Left colon (tissue), 2 donors: ENCODE measurements at places on chromosomes 12 and 14. TPM values are rescaled to one million over a fixed set of nuclear protein-coding genes. Genes with fewer than 3 reads are reported as not detected.

GRCh38 chr12:125981610-125982253, 916.5 kb downstream of the AACS start:
- DNase-seq, result no peak

DNA sequence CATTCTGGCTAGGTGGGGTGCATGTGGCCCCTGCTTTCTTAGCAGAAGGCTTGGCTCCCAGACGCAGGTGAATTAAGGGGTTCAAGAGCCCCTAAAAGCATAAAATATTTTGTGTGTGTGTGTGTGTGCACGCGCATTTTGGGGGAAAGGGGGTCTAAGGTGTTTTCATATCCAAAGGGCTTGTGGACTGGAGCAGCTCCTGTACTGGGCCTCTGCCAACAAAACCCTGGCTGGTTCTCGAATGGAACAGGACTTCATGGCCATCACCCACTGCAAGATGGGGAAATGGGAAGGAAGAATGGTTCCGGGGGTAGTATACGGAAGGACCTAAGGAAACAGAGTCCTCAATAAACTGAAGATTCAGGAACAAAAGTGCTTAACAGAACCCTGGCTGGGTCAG, 3.9 kb upstream of the ATN1 start:
- DNase-seq, result no peak

DNA sequence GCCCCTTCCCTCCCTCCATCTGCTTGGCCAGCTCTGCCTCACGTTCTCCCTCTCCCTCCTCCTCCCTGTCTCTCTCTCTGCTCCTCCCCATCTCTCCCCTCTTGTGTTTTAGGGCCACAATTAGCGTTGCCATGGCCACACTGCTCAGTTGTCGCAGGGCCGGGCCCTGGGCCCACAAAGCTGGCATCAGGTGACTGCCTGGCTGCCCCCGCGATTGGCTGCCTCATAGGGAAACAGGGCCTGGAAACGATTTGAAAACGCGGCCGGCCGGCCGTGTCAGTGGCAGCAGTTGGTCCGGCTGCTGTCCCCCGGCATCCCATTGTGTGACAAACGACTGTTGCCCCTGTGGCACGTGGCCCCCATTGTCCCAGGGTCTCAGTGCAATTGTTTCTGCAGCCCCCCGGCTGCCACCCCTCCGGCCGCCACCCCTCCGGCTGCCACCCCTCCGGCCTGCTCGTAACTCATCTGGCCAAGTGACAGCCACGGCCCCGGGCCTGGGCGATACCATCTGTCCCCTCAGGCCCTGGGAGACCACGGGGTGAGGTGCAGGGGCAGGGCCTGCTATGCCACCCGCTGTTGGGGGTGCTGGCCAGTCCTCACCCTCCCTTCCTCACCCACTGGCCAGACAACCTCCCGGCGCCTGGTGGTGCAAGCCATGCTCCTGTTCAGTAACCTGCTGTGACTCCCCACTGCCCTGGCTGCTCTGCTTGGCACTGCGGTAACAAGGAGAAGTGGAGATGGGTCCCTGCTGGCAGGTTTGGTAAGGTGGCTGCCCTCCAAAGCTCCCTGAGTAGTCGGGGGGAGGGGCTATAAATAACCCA, 17.4 kb downstream of the FOXN4 start:
- DNase-seq, result peak; percentile 73

DNA sequence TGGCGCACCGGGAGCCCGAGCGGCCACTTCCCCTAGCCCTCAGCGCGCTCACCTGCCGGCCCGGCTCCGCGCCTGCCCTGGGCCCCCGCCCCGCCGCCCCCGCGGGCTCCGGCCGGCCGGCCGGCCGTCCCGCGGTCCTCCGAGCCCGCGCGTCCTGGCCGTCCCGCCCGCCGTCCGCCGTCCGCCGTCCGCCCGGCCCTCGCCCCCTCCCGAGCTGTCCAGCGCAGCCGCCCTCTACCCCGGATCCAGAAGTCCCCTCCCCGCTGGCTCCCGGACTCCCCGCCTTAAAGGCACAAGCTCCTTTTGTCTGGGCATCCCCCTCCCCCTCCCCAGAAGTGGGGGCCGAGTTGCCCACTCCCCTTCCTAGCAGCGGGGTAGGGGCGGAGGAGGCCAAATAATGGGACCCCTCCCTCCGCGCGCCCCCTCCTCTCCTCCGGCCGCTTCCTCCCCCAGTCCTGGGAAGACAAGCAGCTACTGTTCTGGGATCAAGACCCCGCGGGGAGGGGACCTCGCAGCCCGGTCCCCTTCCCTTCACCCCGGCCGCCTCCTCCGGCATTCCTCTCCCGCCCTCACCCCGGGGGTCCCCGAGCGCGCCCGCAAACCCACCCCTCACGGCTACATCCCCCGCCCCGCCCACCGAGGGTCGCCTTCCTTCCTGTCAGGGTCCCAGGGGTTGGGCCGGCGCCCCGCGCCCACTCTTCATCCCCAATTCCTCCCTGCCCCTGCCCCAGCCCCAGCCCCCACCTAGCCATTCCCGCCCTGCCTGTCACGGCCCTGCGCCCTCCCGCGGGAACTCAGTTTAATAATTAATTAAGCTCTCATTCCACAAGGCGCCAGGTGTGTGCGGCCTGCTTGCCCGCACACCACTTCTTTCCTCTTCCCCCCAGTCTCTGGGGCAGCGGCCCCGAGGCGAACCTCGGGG, at the start of gene ADCY6:
Gene ADCY6, minus strand, starts transcription at position 236 of the 922 bp plus-strand sequence. CDS start 5,655 bp downstream, outside the sequence.
- DNase-seq, result peak; percentile 87

DNA sequence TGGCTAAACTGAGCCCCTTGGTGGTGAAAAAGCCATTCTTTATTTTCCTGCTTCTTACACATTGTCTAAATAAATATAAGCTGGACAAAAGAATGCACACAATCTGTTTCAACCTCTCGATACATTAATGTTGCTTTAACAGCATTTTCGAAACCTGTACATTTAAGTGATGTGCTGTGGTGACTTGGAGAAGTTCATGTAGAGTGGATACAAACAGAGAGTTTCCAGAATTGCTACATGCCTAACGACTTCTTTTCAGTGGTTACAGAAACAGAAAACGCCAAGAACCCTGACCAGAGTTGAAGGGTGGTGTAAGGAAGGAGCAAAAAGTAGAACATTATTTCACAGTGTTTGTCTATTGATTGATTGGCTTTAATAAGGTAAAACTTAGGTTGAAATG, 500.9 kb downstream of the SLC16A7 start:
- no peak for DNase-seq

DNA sequence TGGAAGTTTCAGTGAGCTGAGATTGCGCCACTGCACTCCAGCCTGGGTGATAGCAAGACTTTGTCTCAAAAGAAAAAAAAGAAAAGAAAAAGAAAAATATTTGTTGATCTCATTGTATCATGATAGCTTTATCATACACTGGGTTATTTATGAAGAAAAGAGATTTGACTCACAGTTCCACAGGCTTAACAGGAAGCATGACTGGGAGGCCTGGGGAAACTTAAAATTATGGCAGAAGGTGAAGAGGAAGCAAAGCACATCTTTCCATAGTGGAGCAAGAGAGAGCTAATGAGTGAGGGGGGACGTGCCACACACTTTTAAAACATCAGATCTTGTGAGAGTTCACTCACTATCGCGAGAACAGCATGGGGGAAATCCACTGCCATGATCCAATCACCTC, 72.7 kb upstream of the FUT8 start:
- no peak for DNase-seq

DNA sequence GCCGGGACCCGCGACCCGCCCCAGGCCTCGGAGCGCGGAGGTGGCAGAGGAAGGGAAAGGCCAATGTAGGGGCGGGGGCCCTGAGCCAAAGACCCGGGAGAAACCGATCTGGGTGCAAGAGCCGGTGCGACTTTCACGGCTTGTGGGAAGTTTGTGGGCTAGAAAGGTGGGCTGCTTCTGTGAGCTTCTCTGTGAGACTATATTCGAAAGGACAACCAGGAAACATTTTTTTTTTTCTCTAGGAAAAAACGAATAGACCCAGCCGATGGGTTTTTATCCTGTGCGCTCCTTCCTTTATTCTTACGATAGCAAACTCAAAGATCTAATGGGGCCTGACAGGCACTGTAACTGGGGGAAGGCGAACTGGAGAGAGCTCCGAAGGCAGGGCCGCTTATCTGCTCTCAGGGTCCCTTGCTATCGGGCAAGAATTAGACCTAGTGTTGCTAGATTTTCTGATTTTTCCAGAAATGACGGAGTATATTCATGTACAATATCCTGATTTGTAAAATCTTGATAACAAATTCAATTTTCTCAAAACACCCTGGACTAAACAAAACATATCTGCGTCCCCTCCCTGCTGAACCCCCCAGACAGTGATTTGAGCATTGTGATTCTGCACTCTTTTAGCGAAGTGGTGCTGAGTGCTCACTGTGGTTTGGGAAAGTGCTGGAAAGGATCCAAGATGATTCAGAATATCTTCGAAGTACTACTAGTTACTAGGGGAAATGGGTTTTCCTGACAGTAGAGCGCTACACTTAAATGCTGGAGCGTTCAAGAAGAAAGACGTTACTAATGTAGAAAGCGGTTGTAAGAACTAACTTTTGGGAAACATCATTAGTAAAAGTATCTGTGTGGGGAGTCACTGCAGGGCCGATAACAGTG, 563 bp upstream of the STXBP6 start:
- DNase-seq, result no peak

- DNase-seq, result no peak
These were observed 50.3 kb downstream of the ISCA2 start for GRCh38 chr14:74543771-74544438.

DNA sequence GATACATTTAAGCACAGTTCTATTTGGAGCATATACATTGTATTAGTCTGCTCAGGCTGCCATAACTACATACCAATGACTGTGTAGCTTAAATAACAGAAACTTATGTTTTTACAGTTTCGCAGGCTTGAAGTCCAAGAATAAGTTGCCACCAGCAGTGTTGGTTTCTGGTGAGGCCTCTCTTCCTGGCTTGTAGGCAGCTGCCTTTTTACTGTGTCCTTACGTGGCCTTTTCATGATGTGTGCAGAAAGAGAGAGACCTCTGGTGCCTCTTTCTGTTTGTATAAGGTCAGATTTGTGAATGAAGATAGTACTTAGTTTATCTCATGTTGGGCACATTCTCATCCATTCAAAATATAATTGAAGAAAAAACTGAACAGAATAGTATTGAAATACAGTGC, 636.6 kb downstream of the FLRT2 start:
- no peak for DNase-seq

DNA sequence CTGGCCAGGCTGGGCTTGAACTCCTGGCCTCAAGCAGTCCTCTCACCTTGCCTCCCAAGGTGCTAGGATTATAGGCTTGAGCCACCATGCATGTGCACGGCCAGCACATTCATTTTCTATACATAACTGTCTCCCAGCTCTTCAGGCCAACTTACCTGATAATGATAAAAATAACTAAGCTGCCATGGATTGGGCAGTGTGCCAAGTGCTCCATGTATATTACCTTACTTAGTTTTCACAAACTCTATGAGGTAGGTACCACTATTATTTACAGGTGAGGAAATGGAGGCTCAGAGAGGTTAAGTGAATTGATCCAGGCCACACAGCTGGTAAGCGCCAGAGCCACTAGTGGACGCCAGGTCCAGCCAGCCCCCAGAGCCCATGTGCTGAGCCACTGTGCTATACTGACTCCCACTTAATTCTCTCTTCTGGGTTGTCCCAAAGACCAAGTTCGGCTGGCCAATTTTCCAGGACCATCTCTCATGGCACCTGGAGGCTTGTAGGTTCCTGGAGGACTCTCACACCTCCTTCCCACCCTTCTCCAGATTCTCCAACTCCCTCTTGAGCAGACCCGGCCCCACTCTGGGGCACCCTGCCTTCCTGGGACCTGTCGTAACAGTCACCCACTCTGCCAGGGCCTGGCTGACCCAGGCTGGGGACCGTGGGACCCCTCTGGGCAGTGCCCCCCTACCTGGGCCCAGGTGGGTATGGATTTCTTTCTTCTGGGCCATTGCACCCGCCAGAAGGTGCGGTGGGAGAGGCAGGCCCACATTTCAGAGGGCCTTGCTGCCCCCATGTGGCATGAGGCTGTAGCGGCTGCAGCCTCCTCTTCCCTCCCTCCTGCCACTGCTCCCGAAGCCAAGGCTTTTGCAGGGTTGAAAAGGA, 30.2 kb upstream of the CIPC start:
- peak; percentile 75 for DNase-seq

GRCh38 chr12:43762596-43762995, 3.8 kb downstream of the IRAK4 start:
- DNase-seq, result no peak

- DNase-seq, result peak; percentile 66
These were observed 38.4 kb upstream of the FOXN3 start for GRCh38 chr14:89455412-89455811.

DNA sequence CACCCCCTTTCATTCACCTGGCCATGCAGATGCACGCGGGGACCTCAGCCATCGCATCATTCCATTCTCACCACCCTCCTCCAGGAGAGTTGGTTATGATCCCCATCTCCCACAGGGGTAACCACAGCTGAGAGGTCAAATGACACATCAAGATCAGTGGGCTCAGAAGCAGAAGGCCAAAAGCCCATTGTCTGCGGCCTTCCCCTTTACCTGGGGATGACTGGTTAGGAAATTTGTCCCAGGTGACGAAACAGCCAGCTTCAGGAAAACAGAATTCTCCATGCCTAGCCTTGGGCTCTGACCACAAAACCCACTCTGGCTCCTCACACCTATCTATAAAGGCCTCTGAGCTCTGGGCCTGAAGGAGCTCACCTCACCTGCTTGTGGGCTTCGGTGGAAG, 36.1 kb downstream of the ZFP36L1 start:
- no peak for DNase-seq

GRCh38 chr12:70839544-70839943, 81.0 kb downstream of the PTPRR start:
- no peak for DNase-seq

- DNase-seq, result no peak
These were observed 131.8 kb upstream of the MAP1LC3B2 start for GRCh38 chr12:116427200-116427930.

DNA sequence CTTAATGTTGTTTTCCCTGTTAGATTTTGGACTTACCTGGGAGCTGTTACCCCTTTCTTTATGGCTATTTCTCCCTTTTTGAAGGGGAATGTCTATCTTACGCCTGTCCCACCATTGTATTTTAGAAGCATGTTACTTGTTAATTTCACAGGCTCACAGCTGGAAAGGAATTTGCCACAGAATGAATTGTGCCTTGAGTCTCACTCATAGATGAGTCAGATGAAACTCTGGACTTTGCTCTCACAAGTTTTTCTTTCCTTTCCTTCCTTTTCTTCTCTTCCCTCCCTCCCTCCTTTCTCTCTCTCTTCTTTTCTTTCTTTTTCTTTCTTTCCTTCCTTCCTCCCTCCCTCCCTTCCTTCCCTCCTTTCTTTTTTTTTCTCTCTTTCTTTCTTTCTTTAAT, 9.3 kb upstream of the ATF7IP start:
- no peak for DNase-seq

GRCh38 chr12:108634341-108634751, 652 bp upstream of the SELPLG start:
- DNase-seq, result peak; percentile 49

Gene SLC6A15
- total RNA-seq, result 0.58 TPM

Gene DACT1
- 3.8 TPM for total RNA-seq

Gene SRRM4
- not detected for total RNA-seq

Gene HPD
- total RNA-seq, result not detected

Gene PRH2
- total RNA-seq, result not detected

Gene GPR132
- total RNA-seq, result 0.73 TPM

Gene IFNG-AS1
- not detected for total RNA-seq

Gene CYP27B1
- 0.87 TPM for total RNA-seq

Gene P2RX2
- total RNA-seq, result 0.34 TPM

Gene POTEM
- total RNA-seq, result not detected
